ENCODE measurements at places on chromosomes 2 and 18. TPM values are rescaled to one million over a fixed set of nuclear protein-coding genes. Genes with fewer than 3 reads are reported as not detected.

Gene CCDC148
- total RNA-seq: 0.59 TPM

DNA sequence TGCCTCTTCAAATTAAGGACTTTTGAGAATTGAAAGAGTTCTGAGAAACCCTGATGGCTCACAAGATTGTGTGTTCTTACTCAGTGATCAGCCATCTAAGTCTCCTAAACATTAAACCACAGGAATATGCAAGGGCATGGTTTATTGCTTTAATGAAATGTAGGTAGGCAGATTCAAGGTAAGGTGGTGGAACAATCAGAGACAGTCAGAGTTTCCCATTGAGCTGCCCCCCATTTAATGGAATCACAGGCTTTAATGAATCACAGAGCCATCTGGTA, 107.8 kb upstream of the LRATD1 start:
- H3K4me3 ChIP-seq: no peak overlapping the region
- no peaks in the 10 kb centered on the region for H3K4me1 ChIP-seq
- no peak overlapping the region for H3K27ac ChIP-seq
- no peaks in the 10 kb centered on the region for H3K36me3 ChIP-seq

DNA sequence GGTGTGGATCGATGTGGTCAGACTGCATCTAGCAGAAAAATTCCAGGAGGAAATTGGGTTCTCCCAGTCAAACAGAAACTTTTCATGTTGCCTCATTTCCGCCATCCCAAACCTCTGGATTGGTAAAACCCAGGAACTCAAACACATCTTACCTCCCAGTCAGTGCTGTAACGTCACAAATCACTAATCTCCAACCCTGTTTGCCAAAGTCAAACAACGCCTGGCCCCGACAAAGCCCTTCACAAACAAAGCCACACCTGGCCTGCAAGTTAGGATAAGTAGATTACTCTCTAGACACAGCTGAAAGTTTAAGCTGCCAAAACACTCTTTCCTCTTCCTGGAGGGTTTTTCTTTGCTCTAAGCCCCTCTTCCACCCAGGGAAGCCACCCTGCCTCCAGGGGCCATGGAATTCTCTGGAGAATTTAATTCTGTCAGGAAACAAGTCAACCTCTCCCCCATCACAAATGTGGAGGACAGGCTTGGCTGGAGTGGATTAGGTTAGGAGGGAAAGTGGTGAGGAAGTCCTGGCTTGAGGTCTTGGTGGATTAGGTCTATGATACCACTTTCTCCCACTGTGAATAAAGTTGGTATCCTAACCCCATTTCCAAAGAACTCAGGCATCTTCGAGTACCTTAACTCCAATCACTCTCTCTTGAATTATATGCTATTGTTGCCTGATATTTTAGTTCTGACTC, 86.7 kb downstream of the LYPD6B start:
- H3K27me3 ChIP-seq: no peaks in the 10 kb centered on the region
- H3K4me1 ChIP-seq: no peaks in the 10 kb centered on the region
- no peak overlapping the region for H3K4me3 ChIP-seq
- H3K27ac ChIP-seq: no peak overlapping the region
- DNase-seq: no peak
- no peaks in the 10 kb centered on the region for H3K36me3 ChIP-seq

GRCh38 chr2:106108351-106108750, 85.8 kb downstream of the UXS1 start:
- peaks cover 9% of the 10 kb centered on the region for H3K36me3 ChIP-seq
- no peaks in the 10 kb centered on the region for H3K27me3 ChIP-seq
- DNase-seq: no peak
- H3K4me3 ChIP-seq: no peak overlapping the region
- H3K27ac ChIP-seq: no peak overlapping the region

GRCh38 chr2:10770956-10771750, 41.4 kb downstream of the PDIA6 start:
- H3K4me1 ChIP-seq: peaks cover 7% of the 10 kb centered on the region
- no peak for DNase-seq
- H3K27ac ChIP-seq: no peak overlapping the region
- H3K36me3 ChIP-seq: no peaks in the 10 kb centered on the region
- no peaks in the 10 kb centered on the region for H3K27me3 ChIP-seq

Measured in HCT116 (cell line).